ENCODE measurements at places on chromosomes 16 and 17.

GRCh38 chr16:91484-91883 lies 13.5 kb downstream of the MPG start:
- DNase-seq = peak; percentile 82

DNA sequence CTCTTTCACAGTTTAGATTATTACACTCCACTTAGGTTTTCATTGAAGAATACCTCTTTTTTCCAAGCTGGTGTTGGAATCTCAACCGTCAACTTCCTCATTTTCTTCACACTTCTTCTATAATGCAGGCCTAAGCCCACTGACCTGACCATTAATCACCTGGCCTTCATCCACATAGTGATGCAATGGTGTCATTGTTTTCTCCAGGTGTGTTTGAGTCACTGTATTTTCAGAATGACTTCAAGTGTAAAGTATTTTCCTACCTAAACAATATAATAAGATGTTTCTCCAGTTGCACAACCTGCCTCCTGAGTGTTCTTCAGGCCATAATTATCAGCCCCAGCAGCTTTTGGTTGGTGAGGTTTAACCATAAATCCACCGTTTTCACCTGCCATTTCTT lies 1675.1 kb downstream of the TP53TG3F start:
- DNase-seq = no peak

GRCh38 chr16:72876221-72876620 lies 171.7 kb downstream of the ZFHX3 start:
- peak; percentile 27 for DNase-seq

DNA sequence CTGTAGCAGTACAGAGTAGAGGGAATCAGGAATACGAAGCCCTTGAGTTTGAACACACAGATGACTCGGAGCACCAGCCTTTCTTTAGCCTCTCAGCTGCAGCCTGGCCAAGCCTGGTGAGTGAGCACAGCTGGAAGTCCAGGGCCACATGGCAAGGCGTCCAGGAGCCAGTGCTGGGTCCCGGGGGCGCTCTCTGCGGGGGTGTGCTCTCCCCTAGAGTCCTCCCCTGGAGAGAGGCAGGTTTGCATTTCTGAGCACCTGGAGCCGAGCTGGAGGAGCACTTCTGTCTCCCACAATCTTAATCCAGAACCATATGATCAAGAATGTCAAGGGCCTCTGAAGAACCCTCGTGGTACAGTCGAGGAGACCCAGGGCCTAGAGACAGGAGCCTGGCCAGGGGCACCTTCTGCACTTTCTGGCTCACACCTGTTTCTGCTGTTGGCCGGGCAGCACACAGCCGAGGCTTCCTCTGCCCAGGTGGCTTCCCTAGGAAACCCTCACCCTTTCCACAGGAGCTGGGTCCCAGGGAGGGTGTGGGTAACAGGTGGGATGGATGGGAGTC lies 78.3 kb downstream of the PLD6 start:
- DNase-seq = no peak

- DNase-seq = no peak
Measured at GRCh38 chr16:80932708-80933095, 74.0 kb downstream of the CMC2 start.

- DNase-seq = no peak
Measured at GRCh38 chr17:76469076-76469990, 1.9 kb downstream of the AANAT start.

GRCh38 chr16:55471448-55472097 lies 7.4 kb upstream of the MMP2 start:
- no peak for DNase-seq

DNA sequence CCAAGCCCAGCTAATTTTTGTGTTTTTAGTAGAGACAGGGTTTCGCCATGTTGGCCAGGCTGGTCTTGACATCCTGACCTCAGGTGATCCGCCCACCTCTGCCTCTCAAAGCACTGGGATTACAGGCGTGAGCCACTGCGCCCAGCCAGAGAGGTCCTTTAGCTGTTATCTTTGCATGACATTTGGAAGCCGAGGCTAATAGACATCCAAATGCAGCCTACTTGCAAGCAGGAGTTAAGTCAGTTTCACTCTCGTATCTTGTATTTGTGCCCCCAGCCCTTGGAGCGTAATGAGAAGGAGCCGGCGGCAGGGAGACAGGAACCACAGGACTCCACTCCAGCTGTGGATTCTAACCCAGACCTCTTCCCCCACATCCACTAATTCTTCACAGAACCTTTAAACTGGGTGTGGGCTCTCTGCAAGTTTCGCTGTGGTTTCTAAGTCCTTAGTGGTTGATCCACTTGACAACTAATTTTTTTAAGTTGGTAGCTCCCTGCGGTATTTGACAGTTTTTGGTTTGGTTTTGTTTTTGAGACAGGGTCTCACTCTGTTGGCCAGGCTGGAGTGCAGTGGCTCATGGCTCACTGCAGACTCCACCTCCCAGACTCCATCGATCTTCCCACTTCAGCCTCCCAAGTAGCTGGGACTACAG lies 3.1 kb upstream of the CYTH1 start:
- DNase-seq = no peak
